ENCODE measurements at places on chromosomes 13 and 19.

DNA sequence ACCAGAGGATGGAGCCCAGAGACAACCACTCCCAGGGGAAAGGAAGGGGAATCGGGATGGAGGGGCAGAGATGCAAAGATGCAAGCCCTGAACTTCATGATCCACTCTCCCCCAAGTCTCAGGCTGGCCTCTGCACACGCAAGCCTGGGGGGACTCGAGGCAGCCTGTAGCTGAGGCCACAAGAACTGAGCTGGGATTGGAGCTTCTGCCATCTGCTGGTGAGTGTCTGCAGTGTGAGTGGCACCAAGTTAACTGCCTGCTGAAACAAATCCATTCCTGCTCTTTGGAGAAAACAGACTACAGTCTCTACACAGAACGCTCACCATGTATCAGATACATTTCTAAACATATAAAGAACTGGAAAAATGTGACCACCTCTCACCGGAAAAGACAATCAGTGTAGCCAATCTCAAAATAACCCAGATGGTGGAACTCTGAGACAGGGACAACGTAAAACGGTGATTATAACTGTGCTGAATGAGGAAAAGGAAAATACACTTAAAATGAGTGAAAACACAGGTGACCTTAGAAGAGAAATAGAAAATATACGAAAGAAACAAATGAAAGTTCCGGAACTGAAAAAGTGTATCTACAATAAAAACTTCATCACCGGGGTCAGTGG lies 62.1 kb downstream of the KLF2 start:
- no peak for DNase-seq

GRCh38 chr13:33281951-33282595 lies 3.5 kb downstream of the STARD13 start:
- no peak for DNase-seq

DNA sequence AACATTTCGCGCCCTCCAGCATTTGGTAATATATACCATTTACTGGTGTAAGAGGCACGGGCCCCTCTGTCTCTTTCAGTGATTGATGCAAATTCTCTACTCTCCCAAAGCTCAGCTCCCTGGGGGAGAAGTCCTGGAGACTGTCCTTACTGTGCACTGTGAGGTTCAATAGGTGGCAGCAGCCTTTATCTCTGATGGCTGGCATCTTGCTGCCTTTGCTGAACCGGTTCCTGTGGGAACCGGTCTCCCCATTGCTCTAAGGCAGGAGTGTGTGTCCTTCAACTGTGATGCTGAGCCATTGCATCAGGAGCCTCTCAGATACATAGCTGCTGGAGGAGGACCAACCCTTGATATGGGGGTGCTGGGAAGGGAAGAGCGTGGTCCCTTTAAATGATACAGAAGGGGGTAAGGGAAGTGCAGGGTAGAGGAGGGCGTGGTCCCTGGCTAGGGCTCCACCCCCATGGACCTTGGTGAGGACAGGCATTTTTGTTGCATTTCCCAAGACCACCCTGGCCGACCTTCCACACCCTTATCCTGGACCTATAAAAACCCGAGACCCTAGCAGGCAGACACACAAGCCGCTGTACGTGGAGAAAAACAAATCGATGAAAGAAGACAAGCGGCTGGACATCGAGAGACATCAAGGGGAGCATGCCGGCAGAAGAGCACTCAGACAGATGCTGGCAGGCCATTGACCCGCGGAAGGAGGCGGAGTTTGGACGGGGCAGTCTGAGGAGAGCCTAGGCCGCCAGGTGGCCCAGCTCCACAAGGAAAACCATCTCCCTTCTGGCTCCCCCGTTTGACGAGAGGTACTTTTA lies 41.1 kb upstream of the GTF3A start:
- DNase-seq = no peak

DNA sequence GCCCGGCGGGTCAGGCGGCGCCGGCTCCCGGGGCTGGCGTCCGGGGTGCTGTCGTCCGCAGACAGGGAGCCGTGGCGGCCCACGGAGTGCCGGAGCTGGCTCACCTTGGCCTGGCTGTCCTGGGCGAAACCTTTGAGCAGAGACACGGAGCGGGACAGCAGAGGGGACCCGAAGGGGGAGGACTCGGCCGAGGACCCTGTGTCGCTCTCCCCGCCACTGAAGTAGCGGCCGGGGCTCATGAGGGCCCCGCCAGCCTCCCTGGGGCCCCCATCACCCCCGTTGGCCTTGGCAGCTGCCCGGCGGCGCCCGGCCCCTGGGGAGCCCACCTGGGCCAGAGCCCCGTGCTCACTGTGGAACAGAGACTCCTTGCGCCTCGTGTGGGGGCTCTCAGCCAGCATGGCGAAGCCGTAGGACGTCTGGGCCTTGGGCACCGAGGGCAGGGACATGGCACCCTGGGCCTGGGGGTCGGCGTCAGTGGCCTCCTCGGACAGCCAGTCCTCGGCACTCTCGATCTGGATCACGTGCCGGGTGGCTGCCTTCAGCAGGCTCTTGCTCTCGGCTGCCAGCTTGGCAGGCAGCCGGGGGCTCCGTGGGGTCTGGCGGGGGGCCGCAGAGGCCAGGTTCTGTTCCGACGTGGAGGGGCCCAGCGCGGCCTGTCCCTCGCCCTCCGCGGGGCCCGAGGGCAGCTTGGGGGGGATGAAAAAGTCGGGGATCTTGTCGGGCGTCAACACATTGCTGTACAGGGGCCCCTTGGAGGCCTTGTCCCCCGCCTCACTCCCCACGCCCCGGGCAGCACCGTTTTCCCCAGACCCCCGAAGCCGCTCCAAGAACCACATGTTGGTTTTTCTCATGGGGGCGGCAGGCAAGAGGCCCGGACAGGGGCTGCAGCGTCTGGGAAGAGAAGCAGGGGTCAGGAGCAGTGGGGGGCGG lies 1.2 kb downstream of the C2CD4C start:
- no peak for DNase-seq

GRCh38 chr19:51129716-51130115 lies 5.0 kb downstream of the SIGLEC9 start:
- DNase-seq = no peak

GRCh38 chr19:16319481-16319880 lies 5.1 kb upstream of the KLF2 start:
- DNase-seq = no peak

- DNase-seq = no peak
Measured at GRCh38 chr19:16614941-16615340, 13.1 kb downstream of the MED26 start.

GRCh38 chr19:1261538-1261797 lies 7.7 kb upstream of the CIRBP start:
- no peak for DNase-seq

Data from stimulated activated CD4-positive, alpha-beta T cell treated with anti-CD3 and anti-CD28 coated beads, Interleukin-15, amount 100 ng/mL, for 1 hour (primary cell).